Activated naive CD8-positive, alpha-beta T cell treated with anti-CD3 and anti-CD28 coated beads, Interleukin-2, amount 10 ng/mL, durations not matched to agents 7 days and 5 days (primary cell): ENCODE measurements at places on chromosomes 2 and 18. TPM values are rescaled to one million over a fixed set of nuclear protein-coding genes. Genes with fewer than 3 reads are reported as not detected.

DNA sequence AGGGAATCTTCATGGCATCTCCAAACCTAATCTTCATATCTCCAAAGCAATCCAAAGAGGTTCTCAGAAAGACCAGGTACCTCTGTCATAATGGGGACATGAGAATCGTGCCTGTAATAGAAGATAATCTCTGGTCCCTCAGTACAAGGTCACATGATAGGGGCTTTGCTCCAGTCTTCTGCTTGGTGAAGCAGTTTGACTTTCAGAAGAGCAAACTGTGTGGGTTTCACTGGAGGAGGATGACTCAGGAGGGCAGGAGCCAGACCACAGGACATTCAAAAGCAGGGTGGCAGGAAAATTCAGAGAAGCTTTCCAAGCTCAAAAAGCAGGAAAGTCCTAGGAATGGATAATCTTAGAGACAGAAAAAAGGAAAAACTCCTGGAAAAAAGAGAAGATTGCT is 10.6 kb upstream of the PAX3 start:
- no peak for DNase-seq
- no peaks in the 10 kb centered on the region for H3K36me3 ChIP-seq
- peaks cover 20% of the 10 kb centered on the region for H3K4me1 ChIP-seq
- H3K27ac ChIP-seq, result no peak overlapping the region

DNA sequence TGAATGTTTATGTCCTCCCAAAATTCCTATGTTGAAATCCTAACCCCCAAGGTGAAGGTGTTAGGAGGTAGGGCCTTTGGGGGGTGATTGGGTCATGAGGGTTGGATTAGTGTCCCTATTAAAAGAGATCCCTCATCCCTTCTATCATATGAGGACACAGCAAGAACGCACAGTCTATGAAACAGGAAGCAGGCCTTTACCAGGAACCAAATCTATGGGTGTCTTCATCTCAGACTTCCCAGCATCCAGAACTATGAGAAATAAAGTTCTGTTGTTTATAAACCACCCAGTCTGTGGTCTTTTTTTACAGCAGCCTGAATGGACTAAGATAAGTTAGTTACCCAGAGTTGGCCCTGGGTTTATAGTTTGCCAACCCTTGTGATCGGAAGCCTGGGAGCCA is 153.1 kb downstream of the INO80D start:
- H3K4me1 ChIP-seq, result no peaks in the 10 kb centered on the region
- no peak overlapping the region for H3K4me3 ChIP-seq
- H3K27ac ChIP-seq, result no peak overlapping the region

DNA sequence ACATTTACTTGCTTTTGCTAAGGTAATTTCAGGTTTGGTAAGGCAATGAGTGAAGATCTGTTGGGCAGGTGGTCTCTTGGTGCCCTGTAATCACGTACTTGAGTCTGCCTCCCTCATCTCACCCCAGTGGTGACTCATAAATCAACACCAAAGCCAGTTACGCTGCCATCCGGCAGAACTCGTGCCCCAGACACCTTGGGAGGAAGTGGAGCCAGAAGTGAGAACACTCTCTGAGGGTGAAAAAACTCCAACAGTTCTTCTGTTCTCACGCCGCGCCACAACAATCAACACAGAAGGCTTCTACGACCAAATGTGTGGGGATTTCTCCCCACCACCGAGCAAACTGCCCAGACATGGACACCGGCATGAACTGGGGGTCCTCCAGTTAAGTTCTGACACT is 206.2 kb downstream of the ARL4C start:
- DNase-seq, result peak; percentile 72
- H3K4me1 ChIP-seq, result peaks cover 73% of the 10 kb centered on the region

DNA sequence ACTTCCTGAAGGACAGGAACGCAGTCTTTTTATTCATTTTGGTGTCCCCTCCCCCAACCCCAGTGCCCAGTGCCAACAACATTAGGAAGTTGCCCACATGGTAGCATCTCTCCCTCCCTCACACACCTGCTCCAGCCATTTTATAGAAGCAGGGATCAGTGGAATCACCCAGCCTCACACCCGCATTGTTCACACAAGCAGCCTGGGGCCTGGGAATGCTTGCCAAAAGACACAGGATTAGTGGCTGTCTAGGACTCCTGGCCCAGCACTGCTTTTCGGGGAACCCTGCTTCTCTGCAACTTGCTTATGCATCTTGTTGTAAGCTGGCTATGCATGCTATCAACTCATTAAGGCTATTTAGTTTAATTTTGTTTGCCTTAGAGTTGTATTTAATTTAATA is 17.9 kb downstream of the TMEM37 start:
- H3K27me3 ChIP-seq, result peaks cover 15% of the 10 kb centered on the region
- no peaks in the 10 kb centered on the region for H3K36me3 ChIP-seq
- H3K27ac ChIP-seq, result no peak overlapping the region

DNA sequence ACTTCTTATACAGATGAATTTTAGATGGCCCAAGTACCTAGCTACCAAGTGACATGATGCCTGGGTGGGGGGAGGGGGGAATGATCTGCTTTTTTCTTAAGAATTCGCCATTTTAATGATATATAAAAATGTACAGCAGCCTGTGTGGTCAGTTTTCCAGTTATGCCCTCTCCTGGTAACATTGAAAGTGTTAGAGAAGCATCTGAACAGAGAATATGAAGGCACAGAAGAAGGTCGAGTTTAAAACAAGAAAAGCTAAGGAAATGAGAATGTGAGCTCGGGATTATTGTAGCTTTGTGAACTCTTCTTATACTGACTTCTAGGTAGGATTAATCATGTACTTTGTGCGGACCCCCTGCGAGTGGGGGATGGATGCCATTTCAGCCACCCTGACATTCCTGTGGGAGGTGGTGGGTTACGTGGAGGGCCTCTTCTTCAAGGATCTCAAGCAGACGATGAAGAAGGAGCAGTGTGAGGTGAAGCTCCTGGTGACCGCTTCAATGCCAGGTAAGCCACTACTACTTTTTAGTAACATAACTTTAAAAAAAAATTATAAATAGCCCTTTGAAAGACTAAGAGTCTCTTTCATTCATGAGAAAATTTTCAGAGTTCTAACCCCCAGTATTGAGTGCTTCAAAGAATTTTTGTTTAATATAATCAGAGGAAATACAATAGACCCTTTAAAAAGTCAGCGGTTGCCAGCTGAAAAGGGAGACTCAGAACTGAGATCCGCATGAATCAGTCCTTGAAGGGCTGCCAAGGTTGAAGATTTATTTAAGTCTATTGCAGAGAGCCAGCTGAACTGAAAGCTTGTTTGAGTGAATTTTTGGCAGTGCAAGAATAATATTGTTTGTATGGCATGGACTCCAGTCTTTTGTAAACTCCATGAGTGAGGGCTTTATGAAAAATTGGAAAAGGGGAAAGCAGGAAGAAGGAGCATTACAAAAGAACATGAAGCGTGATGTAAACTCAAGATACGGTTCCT is 68.6 kb upstream of the RPE start:
- DNase-seq, result no peak
- no peak overlapping the region for H3K27ac ChIP-seq
- no peaks in the 10 kb centered on the region for H3K4me1 ChIP-seq
- no peaks in the 10 kb centered on the region for H3K36me3 ChIP-seq
- H3K27me3 ChIP-seq, result peaks cover 2% of the 10 kb centered on the region

GRCh38 chr2:217938036-217938435 is 64.8 kb downstream of the TNS1 start:
- DNase-seq, result no peak
- peaks cover 46% of the 10 kb centered on the region for H3K27me3 ChIP-seq
- H3K36me3 ChIP-seq, result no peaks in the 10 kb centered on the region
- H3K27ac ChIP-seq, result no peak overlapping the region
- H3K4me3 ChIP-seq, result no peak overlapping the region
- H3K4me1 ChIP-seq, result peaks cover 25% of the 10 kb centered on the region

- H3K27me3 ChIP-seq, result no peaks in the 10 kb centered on the region
- no peak for DNase-seq
- H3K4me3 ChIP-seq, result no peak overlapping the region
- no peaks in the 10 kb centered on the region for H3K36me3 ChIP-seq
Observed at GRCh38 chr2:142871396-142871795, 6.1 kb upstream of the KYNU start.

GRCh38 chr18:74288730-74289129 is 3.0 kb downstream of the CYB5A start:
- H3K27ac ChIP-seq, result no peak overlapping the region
- peaks cover 2% of the 10 kb centered on the region for H3K36me3 ChIP-seq
- no peak for DNase-seq
- H3K4me1 ChIP-seq, result peaks cover 2% of the 10 kb centered on the region

GRCh38 chr2:238513346-238513745 is 86.6 kb downstream of the ASB1 start:
- H3K27me3 ChIP-seq, result peaks cover 12% of the 10 kb centered on the region
- DNase-seq, result no peak
- H3K27ac ChIP-seq, result no peak overlapping the region

DNA sequence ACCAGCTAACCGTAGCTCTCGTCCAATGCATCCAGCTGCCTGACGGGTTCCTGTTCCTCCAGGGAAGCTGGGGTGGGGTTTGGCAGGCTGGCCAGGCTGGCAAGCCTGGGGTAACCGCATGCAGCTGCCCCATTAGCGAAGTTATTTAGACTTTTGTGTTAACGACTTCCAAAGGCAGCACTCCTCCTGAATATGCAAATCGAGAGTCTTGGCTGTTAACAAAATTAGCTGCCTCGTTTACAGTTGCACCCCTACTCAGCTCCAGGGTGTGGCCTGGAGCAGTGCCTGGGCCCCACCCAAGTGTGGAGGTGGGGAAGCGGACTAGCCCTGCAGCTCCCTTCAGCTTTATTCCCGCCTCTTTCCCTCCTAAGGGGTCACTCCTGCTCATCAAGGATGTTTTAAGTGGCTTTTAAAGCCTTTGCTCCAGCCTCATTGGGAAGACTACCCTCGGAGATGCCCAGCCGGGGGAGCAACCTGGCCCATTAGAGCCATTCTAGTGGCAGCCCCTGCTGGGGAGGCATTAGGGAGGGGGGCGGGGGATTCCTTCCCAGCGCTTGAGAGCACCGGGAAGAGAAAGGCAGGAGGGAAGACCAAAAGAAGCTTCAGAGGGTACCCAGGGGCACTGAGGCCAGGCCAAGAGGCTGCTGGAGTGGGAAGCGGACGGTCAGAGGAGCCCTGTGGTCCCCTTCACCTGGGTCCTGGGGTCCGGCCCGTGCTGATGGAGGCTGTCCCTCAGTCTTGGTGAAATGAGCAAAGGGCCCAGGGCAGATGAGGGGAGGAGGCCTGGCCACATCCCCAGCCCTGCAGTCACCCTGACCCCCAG is 204.1 kb downstream of the CELF4 start:
- H3K27me3 ChIP-seq, result peaks cover 21% of the 10 kb centered on the region
- no peak overlapping the region for H3K4me3 ChIP-seq
- H3K27ac ChIP-seq, result no peak overlapping the region

- no peak overlapping the region for H3K4me3 ChIP-seq
- no peak overlapping the region for H3K27ac ChIP-seq
- H3K4me1 ChIP-seq, result no peaks in the 10 kb centered on the region
- H3K36me3 ChIP-seq, result no peaks in the 10 kb centered on the region
- DNase-seq, result no peak
Observed at GRCh38 chr18:55119434-55119833, 160.2 kb upstream of the CCDC68 start.

GALNT5 gene
- not detected for total RNA-seq

COPS8 gene
- 42.8 TPM for total RNA-seq

RGPD3 gene
- total RNA-seq, result 0.14 TPM
